H1 (cell line): ENCODE measurements at places on chromosomes 2 and 18.

DNA sequence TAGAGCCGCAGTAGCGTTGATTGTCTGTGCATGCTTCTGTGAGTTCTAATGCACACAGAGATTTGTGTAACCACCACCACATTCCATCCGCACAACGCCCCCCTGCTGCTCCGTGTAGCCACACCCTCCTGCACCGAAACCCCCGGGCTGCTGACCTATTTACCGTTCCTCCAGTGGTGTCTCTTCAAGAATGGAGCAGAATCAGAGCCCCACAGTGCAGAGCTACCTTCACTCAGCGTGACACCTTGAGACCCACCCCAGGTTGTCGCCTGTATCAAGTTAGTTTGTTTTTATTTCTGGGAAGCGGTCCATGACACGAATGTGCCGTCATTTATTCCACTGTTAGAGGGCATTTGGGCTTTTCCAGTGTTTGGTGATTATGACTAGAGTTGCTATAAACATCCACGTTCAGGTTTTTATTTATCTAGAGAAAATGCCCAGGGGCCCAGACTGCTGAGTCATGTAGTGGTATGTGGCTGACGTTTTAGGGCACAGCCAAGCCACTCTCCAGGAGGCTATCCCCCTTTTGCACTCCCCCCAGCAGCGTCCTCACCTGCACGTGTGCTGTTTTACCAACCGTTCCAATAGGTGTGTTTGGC, 266.8 kb downstream of the NDUFA10 start:
- H3K36me3 ChIP-seq = no peaks in the 10 kb centered on the region
- DNase-seq = no peak
- H3K4me1 ChIP-seq = peaks cover 7% of the 10 kb centered on the region
- H3K27ac ChIP-seq = no peak overlapping the region

GRCh38 chr2:12070581-12070980, 324.1 kb downstream of the LPIN1 start:
- no peaks in the 10 kb centered on the region for H3K27me3 ChIP-seq
- H3K36me3 ChIP-seq = no peaks in the 10 kb centered on the region
- H3K4me1 ChIP-seq = no peaks in the 10 kb centered on the region
- no peak overlapping the region for H3K27ac ChIP-seq

GRCh38 chr2:13628122-13628521, 911.4 kb downstream of the TRIB2 start:
- no peak overlapping the region for H3K27ac ChIP-seq
- H3K4me1 ChIP-seq = no peaks in the 10 kb centered on the region
- H3K36me3 ChIP-seq = no peaks in the 10 kb centered on the region
- H3K4me3 ChIP-seq = no peak overlapping the region
- DNase-seq = no peak

DNA sequence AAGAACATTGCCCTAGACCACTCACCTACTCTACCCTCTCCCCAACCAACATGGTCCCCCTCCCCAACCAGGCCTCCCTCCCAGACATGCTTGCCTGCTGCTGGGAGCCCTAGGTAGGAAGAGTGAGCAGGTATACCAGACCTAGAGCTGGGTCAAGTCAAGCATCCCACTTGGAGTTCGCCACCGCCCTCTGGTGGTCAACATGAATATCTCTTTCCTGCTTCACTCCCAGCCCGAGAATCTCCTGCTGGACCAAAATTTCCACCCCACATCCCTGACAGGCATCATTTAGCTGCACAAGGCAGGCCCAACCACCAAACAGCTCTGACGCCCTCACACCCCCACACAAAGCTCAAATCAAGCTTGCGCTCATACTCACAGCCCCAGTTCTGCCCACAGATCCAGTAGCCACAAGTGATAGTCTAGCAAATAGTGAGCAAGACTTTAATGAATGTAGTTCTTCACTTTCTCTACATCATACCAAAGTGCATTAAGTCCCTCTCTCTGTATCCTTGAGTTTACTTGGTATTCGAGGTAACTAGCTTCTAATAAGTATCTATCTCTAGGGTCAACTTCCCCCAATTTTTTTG, 116.0 kb downstream of the TNS1 start:
- no peaks in the 10 kb centered on the region for H3K27me3 ChIP-seq
- no peaks in the 10 kb centered on the region for H3K36me3 ChIP-seq
- peak; percentile 47 for DNase-seq
- H3K27ac ChIP-seq = no peak overlapping the region

DNA sequence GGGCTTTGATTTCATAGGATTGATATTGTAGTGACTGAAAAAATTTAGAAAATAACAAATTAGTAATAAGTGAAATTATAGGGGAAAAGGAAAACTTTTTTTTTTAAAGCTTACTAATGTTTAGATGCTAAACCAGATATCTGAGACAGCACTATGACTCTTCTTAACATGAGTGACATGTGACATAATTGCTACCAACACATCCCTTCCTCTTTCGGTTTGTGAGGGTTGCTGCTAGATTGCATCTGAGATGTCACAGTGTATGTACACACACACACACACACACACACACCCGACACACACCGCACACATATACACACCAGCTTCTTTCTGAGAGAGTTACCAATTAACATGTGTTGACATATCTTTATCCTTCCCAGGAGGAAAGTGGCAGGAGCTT, 18.0 kb downstream of the RAPGEF4 start:
- H3K36me3 ChIP-seq = no peaks in the 10 kb centered on the region
- H3K4me3 ChIP-seq = no peak overlapping the region
- H3K27me3 ChIP-seq = no peaks in the 10 kb centered on the region
- H3K27ac ChIP-seq = no peak overlapping the region
- no peaks in the 10 kb centered on the region for H3K4me1 ChIP-seq

DNA sequence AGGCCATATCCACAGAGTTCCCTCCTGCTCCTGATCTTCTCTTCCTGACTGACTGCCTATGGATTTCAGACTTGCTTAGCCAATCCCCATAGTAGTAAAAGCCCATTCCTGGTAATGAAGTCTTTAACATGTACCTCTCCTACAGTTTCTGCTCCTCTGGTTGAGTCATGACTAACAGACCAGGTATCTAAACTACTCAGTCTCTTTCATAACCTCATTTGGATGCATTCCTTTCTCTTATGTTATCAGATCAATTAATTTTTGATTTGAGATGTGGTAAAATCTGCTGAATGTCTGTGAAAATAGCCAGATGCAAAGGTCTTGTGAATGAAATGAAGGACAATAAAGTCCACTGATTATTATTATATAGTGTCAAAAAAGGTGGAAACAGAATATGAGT, 198.0 kb downstream of the NBAS start:
- no peaks in the 10 kb centered on the region for H3K27me3 ChIP-seq
- no peak overlapping the region for H3K4me3 ChIP-seq
- peaks cover 6% of the 10 kb centered on the region for H3K4me1 ChIP-seq
- no peak for DNase-seq
- no peaks in the 10 kb centered on the region for H3K36me3 ChIP-seq

- H3K27me3 ChIP-seq = no peaks in the 10 kb centered on the region
- H3K36me3 ChIP-seq = no peaks in the 10 kb centered on the region
- H3K4me1 ChIP-seq = no peaks in the 10 kb centered on the region; the same call in 1 of the 2 replicates
Observed at GRCh38 chr2:109178968-109179367, 50.0 kb downstream of the SH3RF3 start.

- no peaks in the 10 kb centered on the region for H3K27me3 ChIP-seq
- DNase-seq = no peak
- no peaks in the 10 kb centered on the region for H3K36me3 ChIP-seq
- no peak overlapping the region for H3K4me3 ChIP-seq
- peaks cover 6% of the 10 kb centered on the region; the same call in 1 of the 2 replicates for H3K4me1 ChIP-seq
Observed at GRCh38 chr2:176851200-176851888, 361.2 kb upstream of the HNRNPA3 start.

- no peak overlapping the region for H3K27ac ChIP-seq
- no peak for DNase-seq
- no peaks in the 10 kb centered on the region for H3K27me3 ChIP-seq
- no peaks in the 10 kb centered on the region for H3K4me1 ChIP-seq
- no peaks in the 10 kb centered on the region for H3K36me3 ChIP-seq
Observed at GRCh38 chr2:58985541-58985940, 744.4 kb upstream of the FANCL start.
